ENCODE measurements at places on chromosomes 3 and 15. TPM values are rescaled to one million over a fixed set of nuclear protein-coding genes. Genes with fewer than 3 reads are reported as not detected.

The SPTBN5 gene
- total RNA-seq, result 0.23 TPM

The TGM4 gene
- total RNA-seq, result 0.15 TPM

The GOLGA8S gene
- total RNA-seq, result not detected

The SEMA6D gene
- 14.9 TPM for total RNA-seq

Data from smooth muscle cell of the coronary artery (primary cell).